NCI-H524 (cell line): ENCODE measurements at places on chromosomes 2 and 18.

GRCh38 chr2:106107509-106108131, 86.5 kb downstream of the UXS1 start:
- no peak for DNase-seq

- no peak for DNase-seq
These were observed 170.4 kb downstream of the KCNE4 start for GRCh38 chr2:223222397-223222796.

DNA sequence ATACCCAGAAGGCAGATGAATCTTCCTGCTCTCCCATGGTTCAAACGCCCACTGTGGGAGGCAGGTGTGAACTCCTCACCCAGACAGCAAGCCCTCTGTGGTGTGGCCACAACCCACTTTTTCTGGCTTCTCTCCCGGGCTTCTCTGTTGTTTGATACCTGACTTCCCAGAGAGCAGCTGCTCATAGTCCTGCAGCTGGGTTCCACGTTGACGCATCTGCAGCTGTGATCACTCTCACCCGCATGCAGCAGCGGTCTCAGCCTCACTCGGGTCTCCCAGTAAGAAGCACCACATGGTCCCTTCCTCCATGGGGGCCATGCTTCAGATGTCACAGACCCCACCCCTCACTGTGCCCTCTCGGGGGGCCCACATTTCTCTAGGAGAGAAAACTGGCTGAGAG, 3.5 kb downstream of the ASPRV1 start:
- no peak for DNase-seq

- DNase-seq, result peak; percentile 13
These were observed 102.9 kb upstream of the RAB6C start for GRCh38 chr2:129876541-129876940.

GRCh38 chr2:19120941-19121750, 237.3 kb downstream of the OSR1 start:
- no peak for DNase-seq

DNA sequence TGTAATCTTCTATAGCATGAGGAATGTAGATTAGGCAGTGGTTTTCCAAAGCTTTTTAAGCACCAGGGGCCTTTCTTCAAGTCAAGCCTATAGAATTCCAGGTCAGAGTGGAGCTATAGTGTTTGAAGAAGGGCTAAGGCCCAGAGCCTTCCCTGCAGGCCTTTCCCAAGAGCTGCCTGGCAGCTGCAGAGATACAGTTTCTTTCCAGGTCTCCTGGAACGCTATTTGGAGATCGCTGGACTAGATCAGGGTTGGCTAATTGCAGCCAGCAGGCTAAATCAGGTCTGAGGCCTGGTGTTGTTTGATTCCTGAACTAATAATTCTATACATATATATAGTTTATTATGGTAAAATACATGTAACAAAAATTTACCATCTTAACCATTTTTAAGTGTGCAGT, 319.0 kb upstream of the SPRED2 start:
- DNase-seq, result no peak

DNA sequence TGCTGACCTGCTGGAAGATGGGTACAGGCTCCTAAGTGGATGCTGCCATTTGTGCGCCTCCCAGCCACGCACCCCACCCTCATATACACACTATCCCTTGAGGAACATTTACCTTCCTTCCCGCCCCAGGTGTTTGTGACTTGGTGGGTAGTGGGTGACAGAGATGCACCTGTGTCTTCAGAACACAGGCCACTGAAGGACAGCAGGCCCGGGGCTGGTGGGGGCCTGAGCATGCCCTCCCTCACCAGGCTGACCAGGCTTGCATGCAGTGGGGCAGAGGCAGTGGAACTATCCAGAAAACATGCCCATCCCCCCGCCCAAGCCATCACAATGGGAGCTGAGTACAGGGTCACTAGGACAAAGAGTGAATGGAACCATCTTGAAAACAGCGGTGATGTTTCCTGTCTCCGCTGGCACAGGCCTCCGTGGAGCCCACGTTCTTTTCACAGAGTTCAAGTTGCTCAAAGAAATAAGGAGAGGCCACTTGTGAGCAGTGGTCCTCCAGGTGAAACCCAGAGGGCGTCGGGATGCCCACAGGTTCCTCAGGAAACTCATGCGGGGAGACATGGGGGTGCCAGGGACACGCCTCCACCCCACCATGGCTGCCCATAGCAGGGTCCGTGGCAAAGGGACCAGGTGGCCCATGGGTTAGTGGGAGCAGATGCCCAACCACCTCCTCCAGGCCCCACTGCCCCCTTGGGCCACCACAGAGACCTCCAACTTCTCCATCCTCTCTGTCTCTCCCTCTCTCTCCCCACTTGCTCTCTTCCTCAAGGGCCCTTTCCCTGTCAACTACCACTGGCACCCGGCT, 90.9 kb downstream of the MALT1 start:
- no peak for DNase-seq

DNA sequence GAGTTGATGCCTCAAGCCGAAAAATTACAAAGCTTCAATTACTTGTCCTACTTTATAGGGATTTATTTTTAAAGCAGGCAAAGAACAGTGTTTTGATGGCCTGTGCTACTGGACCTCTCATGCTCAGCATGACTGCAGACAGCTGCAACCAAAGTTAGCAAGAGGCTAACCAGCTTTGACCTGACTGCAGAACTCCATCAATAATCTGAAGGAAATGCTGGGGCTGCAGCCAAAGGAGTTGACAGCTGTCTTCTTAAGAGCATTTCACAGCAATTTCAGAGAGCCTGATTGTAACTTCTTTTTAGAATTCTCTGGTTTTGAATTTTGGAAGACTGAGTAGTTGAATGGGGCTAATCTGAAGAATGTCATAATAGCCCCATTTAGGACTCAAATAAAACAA, 46.5 kb upstream of the SESTD1 start:
- no peak for DNase-seq

- no peak for DNase-seq
These were observed 12.4 kb upstream of the CRYGA start for GRCh38 chr2:208175840-208176153.

DNA sequence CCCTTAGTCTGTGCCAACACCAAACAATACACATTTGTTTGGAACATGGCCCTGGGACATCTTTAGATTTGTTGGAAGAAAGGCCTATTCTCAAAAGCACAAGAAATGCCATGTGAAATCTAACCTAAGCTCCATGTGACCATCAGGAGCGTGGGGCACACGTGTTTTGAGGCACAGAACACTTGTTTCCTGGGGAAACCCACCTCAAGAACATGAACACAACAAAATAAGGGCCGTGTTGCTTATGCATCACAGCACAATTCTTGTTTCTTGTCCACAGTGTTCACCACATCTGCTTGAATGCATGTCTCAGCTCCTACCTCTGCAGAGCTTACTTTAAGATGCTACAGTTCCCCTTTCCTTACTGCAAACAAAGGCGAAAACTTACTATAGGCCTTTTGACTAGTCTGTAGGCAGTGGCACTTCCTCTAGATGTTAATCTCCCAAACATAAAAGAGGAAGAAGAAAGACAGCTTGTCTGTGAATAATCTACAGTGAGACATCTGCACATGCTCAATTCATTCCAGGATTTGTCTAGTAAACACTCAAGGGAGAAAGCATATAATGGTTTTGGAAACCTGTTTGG, 165.0 kb downstream of the ANKRD44 start:
- DNase-seq, result peak; percentile 53

DNA sequence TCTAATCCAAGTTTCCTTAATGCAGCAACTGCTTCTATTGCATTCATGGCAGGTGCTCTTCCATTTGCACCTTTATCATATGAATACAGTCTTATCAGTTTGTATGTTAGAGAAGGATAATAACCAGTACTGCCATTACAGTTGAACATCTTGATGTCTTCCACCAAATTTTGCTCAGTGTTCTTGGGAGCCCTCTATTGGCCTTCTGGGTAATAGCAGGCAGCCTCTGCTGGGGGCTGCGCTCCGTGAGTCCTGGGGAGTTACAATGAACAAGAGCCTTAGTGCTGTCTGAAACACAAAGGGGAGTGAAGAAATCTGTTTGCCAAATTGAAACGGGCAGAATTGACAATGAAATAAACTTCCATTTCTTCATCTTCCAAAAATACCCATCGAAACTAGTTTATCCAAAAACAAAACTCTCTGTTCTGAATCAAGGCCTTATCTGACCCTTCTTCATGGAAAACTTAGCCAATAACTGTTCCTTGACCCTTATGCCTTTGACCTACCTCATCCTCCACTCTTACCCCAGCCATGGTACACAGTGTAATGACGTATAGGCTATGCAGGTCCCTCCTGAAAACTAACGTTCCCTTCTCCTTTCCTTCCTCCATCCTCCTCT, 79.9 kb downstream of the ALK start:
- peak; percentile 61 for DNase-seq

GRCh38 chr2:216064014-216064630, 17.5 kb downstream of the PECR start:
- no peak for DNase-seq

DNA sequence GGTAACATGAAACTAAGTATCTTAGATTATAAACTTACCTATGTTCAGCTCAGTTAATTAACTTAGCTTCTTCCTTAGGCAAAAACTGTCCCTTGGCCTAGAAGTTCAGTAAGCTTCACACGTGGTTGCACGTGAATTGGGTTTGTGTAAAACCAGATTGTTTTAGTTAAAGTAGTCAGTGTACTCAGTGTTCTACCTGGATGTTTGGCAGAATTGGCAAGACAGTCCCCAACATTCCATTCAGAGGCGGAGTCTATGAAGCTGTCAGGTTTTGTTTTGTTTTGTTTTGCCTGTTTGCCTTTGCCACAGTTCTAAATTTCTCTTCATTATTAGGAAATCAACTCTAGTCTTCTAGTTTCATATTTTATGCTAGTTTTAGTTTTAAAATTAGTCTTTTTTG, 105.3 kb upstream of the ZEB2 start:
- no peak for DNase-seq

- DNase-seq, result no peak
These were observed 122.5 kb downstream of the SLC39A10 start for GRCh38 chr2:195779491-195779890.

DNA sequence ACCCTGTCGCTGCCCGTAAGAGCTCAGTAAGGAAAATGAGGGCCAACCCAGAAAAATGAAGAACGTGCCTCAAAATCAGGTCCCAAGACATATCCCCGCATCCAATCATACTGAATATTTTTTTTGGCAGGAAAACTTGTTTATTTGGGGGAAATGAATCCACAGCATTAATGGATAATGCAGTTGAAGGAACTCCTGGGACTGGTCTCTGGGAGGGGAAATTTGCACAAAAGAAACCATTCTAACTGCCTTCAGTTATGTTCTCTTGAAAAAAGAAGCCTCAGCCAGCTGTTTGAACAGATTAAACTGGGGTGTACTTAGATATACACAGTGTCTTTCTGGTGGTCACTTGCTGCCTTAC, 61.3 kb downstream of the SPRED2 start:
- no peak for DNase-seq

DNA sequence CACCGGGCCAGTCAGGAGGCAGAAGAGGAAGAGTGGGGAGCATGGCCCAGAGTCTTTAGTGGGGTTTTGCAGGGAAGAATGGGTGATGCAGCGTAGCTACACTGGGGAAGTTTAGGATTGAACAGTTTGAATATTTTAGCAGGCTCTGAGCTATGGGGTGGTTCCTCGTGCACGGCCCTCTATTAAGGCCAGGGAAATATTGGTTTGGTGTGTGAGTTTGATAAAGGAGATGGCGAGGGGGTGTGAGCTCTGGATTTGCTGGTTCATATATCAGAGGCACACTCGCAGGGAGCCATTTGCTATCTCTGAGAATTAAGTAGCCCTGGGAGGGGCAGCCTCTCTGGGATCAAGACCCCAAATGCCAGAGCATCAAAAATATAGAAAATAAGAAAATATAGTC, 50.1 kb downstream of the BOLA3 start:
- no peak for DNase-seq

GRCh38 chr2:203330434-203330833, 2.2 kb downstream of the ABI2 start:
- DNase-seq, result no peak

GRCh38 chr2:187799601-187800000, 245.4 kb upstream of the TFPI start:
- DNase-seq, result no peak

DNA sequence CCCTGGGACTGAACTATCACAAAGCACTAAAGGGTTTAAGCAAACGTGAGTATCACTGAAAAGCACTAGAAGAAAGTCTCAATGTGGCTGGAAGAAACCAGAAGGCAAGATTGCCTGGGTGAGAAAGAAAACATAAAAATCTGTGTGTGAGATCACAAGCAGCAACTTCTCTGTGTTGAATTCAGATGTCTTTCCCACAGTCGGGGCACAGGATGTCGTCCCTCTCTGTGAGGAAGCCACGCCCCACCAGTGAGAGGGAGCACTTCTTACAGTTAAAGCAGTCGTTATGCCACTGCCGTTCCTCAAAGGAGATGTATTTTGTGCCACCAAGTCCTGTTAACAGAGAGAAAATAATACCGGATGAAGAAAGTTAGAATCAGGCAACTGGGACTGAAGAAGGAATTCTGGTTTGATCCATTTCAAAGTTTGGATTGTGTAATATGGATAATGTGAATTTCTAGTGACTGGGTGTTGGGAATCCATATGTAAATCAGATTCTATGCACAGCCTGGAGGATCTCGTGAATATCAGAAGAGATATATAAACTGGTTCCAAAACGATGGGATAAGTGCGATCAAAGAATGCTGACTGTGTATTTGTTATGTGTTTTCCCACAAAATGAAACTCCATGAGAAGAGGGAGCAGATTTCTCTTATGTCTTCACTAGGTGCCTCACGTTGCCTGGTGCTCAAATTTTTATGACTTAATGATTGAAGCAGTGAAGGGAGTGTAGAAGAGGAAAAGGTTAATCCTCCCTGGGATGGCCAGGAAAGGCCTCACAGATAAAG, 24.0 kb downstream of the C2orf49 start:
- DNase-seq, result no peak

GRCh38 chr2:128581849-128582244, 263.2 kb upstream of the HS6ST1 start:
- DNase-seq, result no peak

GRCh38 chr2:232231554-232231953, 147.0 kb upstream of the ALPP start:
- no peak for DNase-seq

DNA sequence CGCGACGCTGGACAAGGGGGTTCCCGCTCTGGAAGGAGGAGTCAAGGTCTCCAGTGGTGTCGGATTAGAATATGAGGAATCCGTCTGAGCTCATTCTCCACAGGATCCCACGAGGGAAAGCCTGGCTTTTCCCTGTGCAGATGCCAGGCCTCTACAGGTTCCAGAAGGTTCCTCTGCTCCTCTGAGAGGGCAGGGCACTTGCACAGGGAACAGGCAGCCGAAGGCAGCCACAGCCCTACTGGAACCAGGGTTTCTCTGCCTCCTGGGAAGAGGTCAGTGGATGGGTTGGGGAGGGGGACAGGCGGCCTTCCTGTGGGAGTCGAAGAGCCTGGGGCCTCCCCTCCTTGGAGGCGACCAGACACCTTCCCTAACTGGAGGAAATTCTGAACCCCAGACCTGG, 1.7 kb upstream of the AQP12A start:
- DNase-seq, result no peak

DNA sequence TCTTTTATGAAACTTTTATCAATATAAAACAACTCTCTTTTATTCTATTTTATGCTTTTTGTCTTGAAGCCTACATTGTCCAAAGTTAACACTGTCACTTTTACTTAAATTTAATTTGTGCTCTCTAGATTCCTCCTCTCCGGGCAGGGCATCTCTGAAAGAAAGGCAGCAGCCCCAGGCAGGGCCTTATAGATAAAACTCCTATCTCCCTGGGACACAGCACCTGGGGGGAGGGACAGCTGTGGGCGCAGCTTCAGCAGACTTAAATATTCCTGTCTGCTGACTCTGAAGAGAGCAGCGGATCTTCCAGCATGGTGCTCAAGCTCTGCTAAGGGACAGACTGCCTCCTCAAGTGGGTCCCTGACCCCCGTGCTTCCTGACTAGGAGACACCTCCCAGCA, 447.7 kb upstream of the FANCL start:
- DNase-seq, result no peak

- no peak for DNase-seq
These were observed 101.3 kb downstream of the MSH2 start for GRCh38 chr2:47504174-47504810.
